ENCODE measurements at places on chromosomes 1 and 21. TPM values are rescaled to one million over a fixed set of nuclear protein-coding genes. Genes with fewer than 3 reads are reported as not detected.

SYCP1 gene
- total RNA-seq: not detected

ASH1L gene
- total RNA-seq: 23.9 TPM

KLHDC8A gene
- not detected for total RNA-seq

TNNI3K gene
- not detected for total RNA-seq

PRPF38B gene
- 40.7 TPM for total RNA-seq

SUSD4 gene
- total RNA-seq: 0.33 TPM

PLA2G2E gene
- total RNA-seq: not detected

DNASE2B gene
- not detected for total RNA-seq

- H3K27me3 ChIP-seq: no peaks in the 10 kb centered on the region
- DNase-seq: no peak
- no peak overlapping the region for H3K4me3 ChIP-seq
- no peaks in the 10 kb centered on the region for H3K36me3 ChIP-seq
- H3K27ac ChIP-seq: no peak overlapping the region
- no peaks in the 10 kb centered on the region for H3K4me1 ChIP-seq
Measured at GRCh38 chr1:184272175-184272866, 114.5 kb upstream of the C1orf21 start.

DNA sequence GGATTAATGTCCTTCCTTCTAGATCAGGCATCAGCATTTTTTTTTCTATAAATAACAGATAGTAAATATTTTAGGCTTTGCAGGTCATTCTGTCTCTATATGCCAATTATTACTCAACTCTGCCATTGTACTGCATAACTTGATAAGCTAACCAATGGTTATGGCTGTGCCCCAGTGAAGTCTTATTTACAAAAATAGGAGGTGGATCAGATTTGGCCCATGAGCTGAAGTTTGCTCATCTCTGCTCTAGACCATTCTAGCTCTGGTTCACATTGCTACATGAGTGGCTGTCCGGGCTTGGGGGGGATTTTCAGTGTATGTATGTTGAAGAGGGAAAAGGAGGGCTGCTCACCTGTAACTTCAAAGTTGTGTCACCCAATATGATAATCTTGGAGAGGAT lies 10.1 kb downstream of the RAB7B start:
- no peak overlapping the region for H3K4me3 ChIP-seq
- H3K27ac ChIP-seq: no peak overlapping the region
- H3K4me1 ChIP-seq: no peaks in the 10 kb centered on the region
- DNase-seq: no peak
- peaks cover 4% of the 10 kb centered on the region for H3K27me3 ChIP-seq
- H3K36me3 ChIP-seq: no peaks in the 10 kb centered on the region

DNA sequence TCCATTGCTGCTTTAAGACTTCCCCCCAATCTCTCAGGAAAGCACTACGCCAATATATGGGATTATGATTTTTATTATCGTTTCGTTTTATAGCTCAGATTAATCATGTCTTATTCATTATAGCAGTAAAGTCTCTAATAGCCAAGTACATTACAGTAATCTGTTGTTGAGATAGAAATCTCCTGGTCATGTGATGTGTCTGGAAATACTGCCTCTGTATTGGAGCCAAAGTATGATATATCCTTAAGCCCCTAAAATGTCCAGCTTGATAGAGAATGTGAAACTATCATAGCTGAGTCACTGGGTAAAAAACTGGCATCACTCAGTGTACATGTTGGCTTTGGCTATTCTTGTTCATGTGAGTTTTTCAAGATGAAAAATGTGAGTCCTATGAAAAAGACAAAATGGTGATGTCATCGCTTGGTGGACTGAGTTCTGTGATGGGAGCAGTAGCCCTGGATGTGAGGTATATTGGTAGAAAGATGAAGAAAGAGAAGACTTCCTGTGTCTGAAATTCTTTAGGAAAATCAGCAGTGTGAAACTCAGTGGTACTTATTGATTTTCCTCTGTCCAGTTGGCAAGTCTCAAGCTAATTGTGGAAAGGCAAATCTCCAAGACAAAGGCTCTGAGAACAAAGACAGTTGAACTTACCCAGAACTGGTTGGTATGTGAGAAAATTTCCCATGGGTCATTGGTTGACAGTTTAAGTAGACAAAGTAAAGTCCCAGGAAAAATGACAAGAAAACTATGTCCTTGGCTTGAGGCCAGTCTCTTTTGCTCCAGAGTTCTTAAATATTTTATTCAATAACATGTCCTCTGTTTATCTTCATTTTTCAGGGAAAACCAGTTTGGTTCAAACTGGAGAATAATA lies 76.2 kb downstream of the BRINP2 start:
- no peaks in the 10 kb centered on the region for H3K36me3 ChIP-seq
- no peaks in the 10 kb centered on the region for H3K4me1 ChIP-seq
- no peak overlapping the region for H3K27ac ChIP-seq
- H3K4me3 ChIP-seq: no peak overlapping the region
- no peak for DNase-seq
- H3K27me3 ChIP-seq: no peaks in the 10 kb centered on the region

DNA sequence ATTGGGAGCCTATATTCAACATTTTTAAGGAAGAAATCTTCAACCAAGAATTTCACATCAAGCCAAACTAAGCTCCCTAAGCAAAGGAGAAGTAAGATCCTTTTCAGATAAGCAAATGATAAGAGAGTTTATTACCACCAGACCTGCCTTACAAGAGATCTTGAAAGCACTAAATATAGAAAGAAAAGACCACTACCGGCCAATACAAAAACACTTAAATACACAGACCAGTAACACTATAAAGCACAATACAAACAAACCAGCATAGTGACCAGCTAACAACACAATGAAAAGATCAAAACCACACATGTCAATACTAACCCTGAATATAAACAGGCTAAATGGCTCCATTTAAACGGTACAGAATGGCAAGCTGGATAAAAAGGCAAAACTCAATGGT lies 165.4 kb downstream of the MRPL39 start:
- H3K4me1 ChIP-seq: no peaks in the 10 kb centered on the region
- H3K4me3 ChIP-seq: no peak overlapping the region
- no peak for DNase-seq

GRCh38 chr1:24870551-24871195 lies 59.4 kb downstream of the RUNX3 start:
- H3K27ac ChIP-seq: no peak overlapping the region
- peaks cover 7% of the 10 kb centered on the region for H3K27me3 ChIP-seq
- no peaks in the 10 kb centered on the region for H3K36me3 ChIP-seq
- H3K4me1 ChIP-seq: peaks cover 7% of the 10 kb centered on the region
- H3K4me3 ChIP-seq: no peak overlapping the region

DNA sequence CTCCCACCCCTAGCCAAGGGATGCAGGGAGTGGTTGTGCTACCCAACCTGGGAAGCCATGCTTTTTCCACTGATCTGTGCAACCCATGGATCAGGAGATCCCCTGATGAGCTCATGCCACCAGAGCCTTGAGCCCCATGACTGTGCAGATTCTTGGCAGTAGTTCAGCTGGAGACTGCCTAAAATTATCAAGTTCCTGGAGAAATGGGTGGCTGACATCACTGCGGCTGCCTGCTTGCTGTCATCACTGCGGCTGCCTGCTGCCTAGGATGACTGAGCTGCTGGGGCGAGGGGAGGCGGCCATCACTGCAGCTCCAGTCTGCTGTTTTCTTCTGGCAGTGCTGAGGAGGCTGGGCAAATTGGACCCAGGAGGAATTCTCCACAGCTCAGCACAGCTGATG lies 159.2 kb downstream of the AGBL4 start:
- H3K27ac ChIP-seq: no peak overlapping the region
- no peaks in the 10 kb centered on the region for H3K27me3 ChIP-seq
- H3K4me1 ChIP-seq: no peaks in the 10 kb centered on the region
- no peaks in the 10 kb centered on the region for H3K36me3 ChIP-seq

GRCh38 chr1:204450461-204451257 lies 39.0 kb upstream of the PPP1R15B start:
- no peak overlapping the region for H3K27ac ChIP-seq
- no peaks in the 10 kb centered on the region for H3K27me3 ChIP-seq
- DNase-seq: no peak
- H3K4me3 ChIP-seq: no peak overlapping the region
- H3K36me3 ChIP-seq: peaks cover 4% of the 10 kb centered on the region

- no peak for DNase-seq
- H3K27ac ChIP-seq: no peak overlapping the region
- no peaks in the 10 kb centered on the region for H3K27me3 ChIP-seq
- no peaks in the 10 kb centered on the region for H3K4me1 ChIP-seq
- no peak overlapping the region for H3K4me3 ChIP-seq
- no peaks in the 10 kb centered on the region for H3K36me3 ChIP-seq
Measured at GRCh38 chr1:210645582-210646257, 317.0 kb downstream of the HHAT start.

DNA sequence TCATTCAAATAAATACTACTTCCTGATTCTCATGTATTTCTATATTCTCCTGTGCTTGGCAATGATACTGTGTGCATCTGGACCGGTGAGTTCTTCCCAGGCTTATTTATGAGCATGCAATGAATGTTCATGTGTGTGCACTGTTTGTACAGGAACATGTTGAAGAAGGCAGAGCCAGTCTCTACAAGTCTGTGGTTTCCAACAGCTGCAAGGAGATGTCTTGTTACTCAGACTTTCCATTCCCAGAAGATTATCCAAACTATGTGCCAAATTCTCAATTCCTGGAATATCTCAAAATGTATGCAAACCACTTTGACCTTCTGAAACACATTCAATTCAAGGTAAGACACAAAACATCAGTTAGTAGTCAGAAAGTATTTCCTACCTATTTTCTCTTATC lies 19.1 kb downstream of the FMO1 start:
- no peak for DNase-seq
- no peak overlapping the region for H3K27ac ChIP-seq
- H3K4me3 ChIP-seq: no peak overlapping the region
- H3K4me1 ChIP-seq: no peaks in the 10 kb centered on the region
- H3K27me3 ChIP-seq: no peaks in the 10 kb centered on the region
- no peaks in the 10 kb centered on the region for H3K36me3 ChIP-seq

DNA sequence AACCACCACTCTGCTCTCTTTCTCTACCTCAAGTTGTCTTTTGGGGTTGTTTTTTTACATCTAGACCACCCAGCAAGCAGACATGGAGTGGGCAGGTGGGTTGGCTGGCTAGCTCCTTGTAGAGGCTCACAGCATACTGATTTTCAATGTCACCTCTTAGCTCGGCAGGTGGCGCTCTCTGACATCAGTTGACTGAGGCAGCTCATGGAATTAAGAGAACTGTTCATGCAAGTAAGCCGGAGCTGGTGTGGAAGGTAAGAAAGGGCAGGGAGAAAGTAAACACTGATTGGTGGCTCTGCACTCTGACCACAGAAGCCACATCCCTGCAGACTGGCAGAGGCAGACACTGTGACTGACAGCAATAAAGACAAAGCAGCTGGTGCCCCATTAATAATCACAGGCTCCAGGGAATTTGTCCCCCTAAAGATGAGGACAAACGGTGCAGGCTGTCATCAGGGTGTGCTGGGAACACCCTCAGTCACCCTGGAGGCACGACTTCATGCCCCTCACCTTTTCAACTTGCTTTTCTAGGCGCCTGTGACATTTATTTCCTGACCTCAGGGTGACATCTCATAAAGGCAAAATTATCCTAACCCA lies 226.8 kb downstream of the LMX1A start:
- no peak for DNase-seq
- H3K27me3 ChIP-seq: no peaks in the 10 kb centered on the region
- no peak overlapping the region for H3K4me3 ChIP-seq

- no peak overlapping the region for H3K27ac ChIP-seq
- no peaks in the 10 kb centered on the region for H3K36me3 ChIP-seq
- no peaks in the 10 kb centered on the region for H3K27me3 ChIP-seq
- DNase-seq: no peak
Measured at GRCh38 chr1:107782217-107782845, 182.6 kb downstream of the VAV3 start.

GRCh38 chr1:64437453-64437852 lies 32.5 kb upstream of the CACHD1 start:
- H3K27me3 ChIP-seq: no peaks in the 10 kb centered on the region
- no peak overlapping the region for H3K4me3 ChIP-seq
- H3K27ac ChIP-seq: no peak overlapping the region
- H3K36me3 ChIP-seq: no peaks in the 10 kb centered on the region

DNA sequence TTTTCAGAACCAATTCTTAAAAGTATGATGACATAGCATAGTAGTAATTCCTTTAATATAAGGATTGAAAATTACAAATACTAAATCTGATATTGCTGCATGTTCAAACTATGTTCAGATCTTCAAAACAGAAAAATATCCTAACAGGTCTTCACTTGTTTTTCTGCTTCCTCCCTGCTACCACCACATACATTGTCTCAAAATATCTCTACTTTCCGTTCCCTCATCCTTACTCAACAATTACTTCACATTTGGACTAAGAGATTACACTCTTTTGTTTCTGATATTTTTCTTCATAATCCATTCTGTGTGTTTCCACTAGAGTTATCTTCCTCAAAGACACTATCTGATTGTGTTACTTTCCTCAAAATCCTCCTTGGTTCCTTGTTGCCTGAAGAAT lies 125.1 kb downstream of the NEK7 start:
- H3K27ac ChIP-seq: no peak overlapping the region
- no peaks in the 10 kb centered on the region for H3K36me3 ChIP-seq
- H3K4me3 ChIP-seq: no peak overlapping the region
- H3K4me1 ChIP-seq: no peaks in the 10 kb centered on the region

DNA sequence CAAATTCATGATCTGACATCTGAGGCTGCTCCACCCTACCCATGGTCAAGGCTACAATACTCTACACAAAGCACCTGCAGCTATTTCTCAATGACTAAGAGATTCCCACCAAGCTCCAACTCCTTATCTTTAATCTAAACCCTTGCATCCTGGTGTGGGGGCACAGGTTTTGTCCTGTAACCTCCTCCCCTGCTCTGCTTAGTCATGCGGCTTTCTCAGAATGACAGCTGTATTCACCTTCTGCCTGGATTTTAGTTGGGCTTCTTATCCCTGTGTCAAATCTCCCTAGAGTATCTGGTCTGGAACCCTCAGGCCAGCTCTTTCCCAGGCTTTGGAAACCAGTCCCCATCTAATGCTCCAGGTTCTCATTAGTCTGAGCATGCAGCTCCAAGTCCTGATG lies 159.0 kb downstream of the BARHL2 start:
- no peaks in the 10 kb centered on the region for H3K4me1 ChIP-seq
- H3K27me3 ChIP-seq: no peaks in the 10 kb centered on the region
- H3K36me3 ChIP-seq: no peaks in the 10 kb centered on the region
- DNase-seq: no peak
- H3K27ac ChIP-seq: no peak overlapping the region

- no peak overlapping the region for H3K4me3 ChIP-seq
- 0 out of 2 replicates have a peak, but pooled peaks cover 1% of the 10 kb centered on the region for H3K27me3 ChIP-seq
- peaks cover 6% of the 10 kb centered on the region for H3K4me1 ChIP-seq
- no peak overlapping the region for H3K27ac ChIP-seq
Measured at GRCh38 chr21:42731264-42732032, 78.0 kb downstream of the PDE9A start.

DNA sequence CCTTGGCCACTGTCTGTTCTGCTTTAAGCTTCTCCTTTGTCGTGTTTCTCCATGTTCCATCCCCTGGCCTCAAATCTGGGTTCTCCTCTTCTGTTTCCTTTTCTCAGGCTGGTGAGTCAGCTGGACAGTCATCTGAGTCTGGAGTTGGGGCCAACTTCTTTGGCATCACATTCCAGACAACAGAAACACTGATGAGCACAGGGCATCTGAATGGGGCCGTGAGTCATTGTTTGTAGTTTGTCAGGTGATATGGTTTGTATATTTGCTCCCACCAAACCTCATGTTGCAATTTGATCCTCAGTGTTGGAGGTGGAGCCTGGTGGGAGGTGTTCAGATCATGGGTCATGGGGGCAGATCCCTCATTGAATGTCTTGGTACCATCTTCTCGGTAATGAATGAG lies 14.3 kb upstream of the OLIG2 start:
- no peaks in the 10 kb centered on the region for H3K36me3 ChIP-seq
- H3K4me3 ChIP-seq: no peak overlapping the region
- DNase-seq: no peak
- H3K4me1 ChIP-seq: no peaks in the 10 kb centered on the region
- no peak overlapping the region for H3K27ac ChIP-seq
- no peaks in the 10 kb centered on the region for H3K27me3 ChIP-seq

- DNase-seq: no peak
- H3K4me3 ChIP-seq: no peak overlapping the region
- no peaks in the 10 kb centered on the region for H3K4me1 ChIP-seq
Measured at GRCh38 chr1:102434421-102434820, 437.7 kb upstream of the OLFM3 start.
